ENCODE measurements at places on chromosomes 5 and 9.

DNA sequence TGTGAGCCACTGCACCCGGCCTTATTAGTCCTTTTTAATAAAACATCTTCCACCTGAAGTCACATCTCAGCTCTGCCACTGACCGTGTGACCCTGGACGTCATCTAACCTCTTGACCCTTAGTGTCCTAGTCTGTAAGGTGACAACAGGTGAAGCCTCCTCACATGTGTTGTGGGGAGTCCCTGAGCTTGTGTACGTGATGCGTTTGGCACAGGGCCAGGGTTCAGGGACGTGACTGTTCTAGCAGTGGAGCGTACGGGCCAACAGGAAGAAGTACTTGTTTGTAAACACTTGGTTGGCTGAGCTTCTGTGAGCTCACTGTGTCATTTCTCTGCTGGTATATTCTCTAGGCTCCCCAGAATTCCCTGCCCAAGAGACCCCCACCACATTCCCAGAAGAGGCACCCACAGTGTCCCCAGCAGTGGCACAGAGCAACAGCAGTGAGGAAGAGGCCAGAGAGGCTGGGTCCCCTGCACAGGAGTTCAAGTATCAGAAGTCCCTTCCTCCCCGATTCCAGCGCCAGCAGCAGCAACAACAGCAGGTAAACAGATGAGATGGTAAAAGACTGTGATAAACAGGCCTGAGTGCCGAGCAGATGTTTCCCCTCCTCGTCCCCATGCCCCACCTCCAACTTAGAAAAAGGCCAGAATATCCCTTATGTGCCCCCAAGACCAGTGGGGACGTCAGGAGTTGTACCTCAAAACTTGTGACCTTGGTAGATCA lies 35.3 kb upstream of the POMT1 start:
- no peak for DNase-seq

DNA sequence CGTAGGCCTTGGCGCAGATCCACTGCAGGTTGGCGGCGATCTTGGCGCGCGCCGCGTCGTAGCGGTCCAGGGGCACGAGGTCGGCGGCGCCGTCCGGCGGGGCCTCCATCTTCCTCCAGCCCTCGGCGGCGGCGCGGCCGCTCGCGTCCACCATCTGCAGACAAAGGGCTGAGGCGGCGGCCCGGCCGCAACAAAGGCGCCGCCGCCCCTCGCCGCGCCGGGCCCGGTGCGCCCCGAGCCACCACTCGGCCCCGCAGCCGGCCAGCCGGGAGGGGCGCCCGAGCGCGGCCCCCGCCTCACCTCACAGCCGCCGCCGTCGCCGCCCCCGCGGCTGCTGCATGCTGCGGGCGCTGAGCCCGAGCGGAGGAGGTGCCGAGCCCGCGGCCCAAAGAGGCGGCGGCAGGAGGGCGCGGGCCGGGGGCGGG lies 328 bp downstream of the CAMSAP1 start:
- no peak for DNase-seq

- DNase-seq, result no peak
These were observed 47.6 kb upstream of the TRAF1 start for GRCh38 chr9:120974181-120974580.

GRCh38 chr5:134536876-134537275 lies 11.4 kb downstream of the JADE2 start:
- no peak for DNase-seq

- DNase-seq, result no peak
These were observed 71.1 kb downstream of the MLLT3 start for GRCh38 chr9:20551236-20551635.

DNA sequence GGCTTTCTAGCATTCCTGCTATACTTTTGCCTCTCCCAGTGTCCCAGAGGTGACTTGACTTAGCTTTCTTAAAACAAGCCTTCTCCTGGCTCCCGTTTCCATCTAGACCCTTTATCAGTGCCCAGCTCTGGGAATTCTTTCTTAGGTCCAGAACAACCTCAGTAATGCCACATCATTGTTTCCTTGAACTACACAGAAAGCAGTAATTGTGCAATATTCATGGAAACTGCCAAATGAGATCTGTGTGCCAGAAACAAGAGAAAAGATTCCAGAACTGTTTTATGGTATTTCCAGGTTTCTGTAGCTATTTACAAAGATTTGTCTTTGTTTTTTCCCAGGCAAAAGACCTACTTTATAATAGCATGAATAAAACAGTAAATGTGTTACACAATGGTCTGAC lies 391.3 kb downstream of the SLCO4C1 start:
- no peak for DNase-seq

DNA sequence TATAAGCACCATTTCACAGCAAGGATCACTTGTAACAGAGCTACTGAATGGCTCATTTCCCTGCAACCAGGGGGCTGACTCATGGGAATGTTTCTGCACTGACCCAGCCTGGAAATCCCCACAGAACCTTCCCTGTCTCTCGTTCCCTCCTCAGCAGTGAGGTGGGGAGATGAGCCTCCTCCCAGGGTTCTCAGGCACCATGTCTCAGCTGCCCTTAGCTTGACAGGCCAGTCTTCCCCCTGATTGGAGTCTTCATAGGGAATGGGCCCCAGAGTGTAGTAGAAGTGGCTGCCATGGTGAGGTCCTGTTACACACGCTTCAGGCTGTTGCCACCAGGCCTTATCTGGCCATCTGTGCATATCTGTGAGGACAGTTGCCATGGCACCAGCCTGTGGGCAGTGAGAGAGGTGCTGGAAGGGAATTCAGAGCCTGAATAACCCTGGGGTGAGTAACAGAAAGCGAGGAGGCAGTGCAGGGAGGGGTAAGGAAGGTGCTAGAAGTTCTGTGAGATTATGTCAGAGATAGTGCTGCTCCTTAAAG lies 324.4 kb downstream of the ENC1 start:
- no peak for DNase-seq

DNA sequence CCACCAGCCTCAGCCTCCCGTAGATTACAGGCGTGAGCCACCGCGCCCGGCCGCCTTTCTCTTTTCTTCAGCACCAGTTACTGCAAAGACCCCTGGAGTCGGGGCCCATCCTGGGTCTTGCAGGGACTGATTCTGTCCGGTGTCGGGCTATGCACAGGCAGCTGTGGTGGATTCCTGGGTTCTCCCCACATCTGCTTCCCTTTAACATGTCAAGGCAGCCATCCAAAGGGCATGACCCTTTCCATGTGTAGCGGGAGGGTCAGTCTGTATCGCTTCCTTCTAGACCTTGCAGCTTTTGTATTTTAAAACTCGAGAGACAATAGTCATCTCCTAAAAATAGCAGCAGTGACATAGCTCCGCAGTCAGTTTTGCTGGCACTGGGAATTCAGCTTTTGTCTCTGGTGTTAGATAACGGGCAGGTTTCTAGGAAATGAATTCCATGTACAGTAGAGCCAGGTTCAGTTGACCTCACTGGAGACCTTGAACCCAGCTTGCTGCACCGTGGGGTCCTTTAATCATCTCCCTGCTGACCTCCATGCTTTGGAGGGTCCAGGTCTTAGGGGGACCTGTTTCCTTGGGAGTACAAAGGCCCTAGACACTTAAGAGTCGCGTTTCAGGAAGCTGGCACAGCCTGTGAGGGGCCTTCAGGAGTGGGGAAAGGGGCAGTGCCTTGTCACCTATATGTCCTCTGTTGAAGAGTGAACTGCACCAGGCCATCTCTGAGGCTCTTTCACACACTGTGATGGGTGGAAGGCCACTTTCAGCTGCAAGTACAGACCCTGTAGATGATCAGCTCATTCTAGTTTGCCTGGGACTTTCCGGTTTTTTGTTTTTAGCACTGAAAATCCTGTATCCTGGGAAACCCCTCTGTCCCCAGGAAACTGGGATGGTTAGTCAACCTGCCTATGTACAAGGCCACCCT lies 13.8 kb downstream of the ANKRD33B start:
- no peak for DNase-seq

- DNase-seq, result no peak
These were observed at the start of gene DAPK1 for GRCh38 chr9:87497604-87498045. DAPK1 (plus strand) TSS chr9:87497867; CDS start chr9:87499078, 1,211 bp downstream.

- peak; percentile 26 for DNase-seq
These were observed 84.7 kb downstream of the CMYA5 start for GRCh38 chr5:79774171-79774854.

DNA sequence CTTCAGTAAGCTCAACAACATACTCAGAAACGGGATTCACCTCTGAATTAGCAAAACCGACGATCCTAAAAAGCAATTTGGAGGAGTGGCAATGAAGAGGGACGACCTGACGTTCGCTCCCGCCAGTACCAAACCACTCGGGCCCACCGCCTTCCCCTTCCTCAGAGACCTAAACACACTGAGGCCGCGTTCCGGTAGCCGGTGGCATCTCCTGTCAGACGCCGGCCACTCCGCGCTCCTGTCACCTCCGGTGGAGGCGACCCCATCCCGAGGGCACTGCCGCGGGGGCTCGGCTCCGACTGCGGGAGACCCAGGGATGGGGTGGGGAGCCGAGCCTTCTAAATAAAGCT lies 617 bp downstream of the PPP6C start:
- DNase-seq, result no peak

DNA sequence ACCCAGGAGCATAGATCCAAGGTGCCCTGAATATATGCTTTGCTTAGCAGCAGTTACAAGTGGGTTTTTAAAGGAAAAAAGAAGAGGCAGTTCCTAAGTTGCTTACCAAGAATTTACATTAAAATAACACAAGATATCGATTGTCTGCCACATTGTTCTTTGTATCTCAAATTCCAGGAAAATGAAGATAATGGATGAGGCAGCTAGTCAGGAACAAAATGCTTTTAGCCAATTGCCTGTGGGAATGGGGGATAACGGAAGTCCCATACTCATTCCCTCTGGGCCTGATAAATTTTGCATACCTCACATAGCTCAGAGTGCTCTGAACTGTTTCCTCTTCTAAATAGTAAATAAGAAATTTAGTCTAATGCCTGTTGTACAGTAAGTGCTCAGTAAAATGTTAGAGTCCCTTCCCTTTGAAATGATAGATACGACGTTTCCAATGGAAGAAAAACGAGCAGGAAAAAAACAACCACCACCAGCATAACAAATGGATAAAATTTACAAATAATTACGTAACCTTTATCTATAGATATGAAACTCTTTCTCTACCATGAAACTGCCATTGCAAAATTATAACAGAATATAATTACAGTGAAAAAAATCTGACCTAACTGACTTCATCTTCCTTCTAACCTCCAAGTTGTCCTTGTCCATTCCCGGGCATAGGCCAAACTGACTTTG lies 35.5 kb upstream of the TENT2 start:
- no peak for DNase-seq

DNA sequence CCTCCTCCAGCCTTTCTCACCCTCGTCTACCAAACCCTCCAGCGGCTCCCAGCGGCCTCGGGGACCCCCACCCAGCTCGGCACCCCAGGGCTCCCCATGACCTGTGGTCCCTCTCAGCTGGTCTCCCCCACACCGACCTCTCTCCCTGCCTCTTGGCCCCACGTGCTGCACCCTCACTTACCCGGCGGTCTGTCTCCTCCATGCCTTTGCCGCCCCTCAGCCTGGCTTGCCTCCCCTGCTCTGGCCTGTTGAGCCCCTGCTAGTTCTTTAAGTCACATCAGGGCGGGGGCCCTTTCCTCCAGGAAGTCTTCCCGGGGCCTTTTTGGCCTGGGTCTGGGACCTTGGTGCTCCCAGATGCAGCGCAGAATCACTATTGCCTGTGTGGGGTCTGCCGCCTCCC lies 81.5 kb downstream of the LMX1B start:
- no peak for DNase-seq

DNA sequence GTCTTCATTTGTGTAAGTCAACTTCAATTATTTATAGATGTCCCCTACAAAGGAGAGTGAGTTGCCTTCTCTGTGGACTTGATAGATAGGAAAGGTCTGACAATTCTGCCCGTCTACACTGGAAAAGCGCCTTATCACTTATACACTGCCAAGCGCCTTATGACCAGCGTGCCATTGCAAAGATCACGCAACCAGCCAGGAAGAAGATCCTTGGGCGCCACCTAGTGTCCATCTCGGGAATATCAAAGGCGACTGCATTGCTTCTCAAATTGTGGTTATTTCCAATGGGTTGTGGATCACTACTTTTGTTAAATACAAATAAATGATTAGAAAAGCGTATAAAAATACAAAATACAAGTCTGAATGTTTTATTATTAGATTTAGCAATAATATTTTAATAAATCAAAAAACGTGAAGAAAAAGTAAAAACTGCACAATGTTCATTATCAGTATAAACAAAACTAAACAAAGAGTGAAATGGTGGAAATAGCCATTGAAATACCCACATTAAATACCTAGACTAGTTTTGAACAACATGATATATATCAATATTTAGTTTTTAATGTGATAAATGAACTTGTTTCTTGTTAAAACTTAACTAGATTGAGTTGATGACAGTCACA lies 27.8 kb downstream of the SUB1 start:
- DNase-seq, result peak; percentile 65

DNA sequence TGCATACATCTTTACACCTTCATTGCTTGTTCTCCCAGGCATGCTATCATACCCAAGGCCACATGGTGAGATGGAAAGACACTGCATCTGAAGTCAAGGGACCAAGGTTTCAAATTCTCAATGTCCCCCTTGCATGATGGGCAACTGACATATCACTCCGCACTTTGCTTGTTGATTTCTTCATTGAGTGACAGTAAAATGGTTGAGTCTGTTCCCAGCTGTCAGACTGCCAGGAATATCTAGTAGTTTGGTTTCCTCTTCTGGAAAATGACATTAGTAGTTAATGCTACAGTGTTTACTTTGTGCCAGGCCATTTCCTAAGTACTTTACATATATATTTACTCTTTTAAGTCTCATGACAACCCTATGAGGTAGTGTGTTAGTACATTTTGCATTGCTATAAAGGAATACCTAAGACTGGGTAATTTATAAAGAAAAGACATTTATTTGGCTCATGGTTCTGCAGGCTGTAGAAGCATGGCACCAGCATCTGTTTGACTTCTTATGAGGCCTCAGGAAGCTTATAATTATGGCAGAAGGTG lies 114.4 kb downstream of the PCSK1 start:
- DNase-seq, result no peak

GRCh38 chr5:61137835-61138234 lies 24.4 kb downstream of the SMIM15 start:
- DNase-seq, result no peak

DNA sequence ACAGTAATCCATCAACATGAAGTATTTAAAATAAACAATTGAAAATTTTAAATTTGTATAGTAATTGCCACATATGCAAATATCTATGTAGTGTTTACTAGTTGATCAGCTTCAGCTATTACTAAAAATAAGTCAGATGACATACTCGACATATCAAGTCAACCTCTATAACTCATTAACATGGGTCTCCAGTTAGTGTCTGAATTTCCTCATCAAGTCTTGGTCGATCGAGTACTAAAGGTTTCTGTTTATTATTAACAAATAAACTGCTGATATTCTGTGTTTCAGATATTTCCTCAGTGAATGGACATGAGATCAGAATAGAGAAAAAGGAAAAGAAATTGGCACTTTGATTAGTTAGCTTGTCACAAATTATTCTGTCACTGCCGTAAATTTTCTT lies 266.5 kb upstream of the ITGA1 start:
- DNase-seq, result no peak

DNA sequence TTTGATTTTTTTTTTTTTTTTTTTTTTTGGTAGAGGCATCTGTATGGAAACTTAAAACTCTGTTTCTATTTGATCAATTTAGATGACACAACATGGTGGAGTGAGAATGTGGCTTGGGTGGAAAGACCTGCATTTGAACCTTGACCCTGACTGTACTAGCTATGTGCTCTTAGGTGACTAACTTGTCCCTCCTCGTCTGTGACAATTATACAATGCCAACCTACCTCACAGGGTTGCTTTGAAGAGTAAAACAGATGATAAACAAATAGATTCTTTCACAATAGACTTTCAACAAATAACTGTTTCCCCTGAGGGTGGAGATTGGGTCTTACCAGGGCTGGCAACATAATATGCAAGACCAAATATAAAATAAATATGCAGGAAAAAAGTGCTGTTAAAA lies 109.3 kb downstream of the CRB2 start:
- no peak for DNase-seq

- no peak for DNase-seq
These were observed 50.2 kb downstream of the SECISBP2 start for GRCh38 chr9:89368550-89368949.
